ENCODE measurements at places on chromosomes 13 and 19. TPM values are rescaled to one million over a fixed set of nuclear protein-coding genes. Genes with fewer than 3 reads are reported as not detected.

DNA sequence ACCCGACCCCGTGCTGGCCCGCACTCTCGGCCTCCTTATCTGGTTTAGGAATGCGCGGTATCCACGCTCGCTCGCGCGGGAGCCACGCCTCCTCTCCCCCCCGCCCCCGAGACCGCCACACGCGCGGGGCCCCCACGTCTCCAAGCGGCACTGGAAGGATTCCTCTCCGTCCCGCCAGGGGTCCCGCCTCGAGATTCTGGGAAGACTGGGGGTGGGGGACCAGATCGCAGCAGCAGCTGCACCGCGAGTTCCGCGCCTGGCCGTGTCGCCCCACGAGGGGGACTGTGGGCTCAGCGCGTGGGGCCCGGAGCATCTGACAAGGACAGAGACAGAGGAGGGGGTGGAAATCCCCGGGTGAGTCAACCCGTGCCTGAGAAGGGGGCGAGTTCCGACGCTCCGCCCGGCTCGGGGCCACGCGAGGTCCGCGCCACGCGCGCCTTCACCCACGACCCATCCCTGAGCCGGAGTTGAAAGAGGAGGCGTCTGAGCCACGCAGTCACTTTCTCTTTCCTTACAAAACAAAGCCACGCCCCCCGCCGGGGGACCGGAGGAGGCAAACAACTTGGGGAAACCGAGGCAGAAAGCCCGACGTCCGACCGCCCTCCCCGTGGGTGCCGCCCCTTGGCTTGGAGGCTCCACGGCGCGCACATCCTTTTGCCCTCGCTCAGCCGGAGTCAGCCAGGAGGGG, 814 bp downstream of the S1PR2 start:
- peaks cover 10% of the 10 kb centered on the region for H3K4me1 ChIP-seq
- no peaks in the 10 kb centered on the region for H3K36me3 ChIP-seq
- peak; percentile 69 for DNase-seq
- no peaks in the 10 kb centered on the region for H3K27me3 ChIP-seq
- peak overlapping the region; percentile 72 for H3K4me3 ChIP-seq
- no peak overlapping the region for H3K27ac ChIP-seq

DNA sequence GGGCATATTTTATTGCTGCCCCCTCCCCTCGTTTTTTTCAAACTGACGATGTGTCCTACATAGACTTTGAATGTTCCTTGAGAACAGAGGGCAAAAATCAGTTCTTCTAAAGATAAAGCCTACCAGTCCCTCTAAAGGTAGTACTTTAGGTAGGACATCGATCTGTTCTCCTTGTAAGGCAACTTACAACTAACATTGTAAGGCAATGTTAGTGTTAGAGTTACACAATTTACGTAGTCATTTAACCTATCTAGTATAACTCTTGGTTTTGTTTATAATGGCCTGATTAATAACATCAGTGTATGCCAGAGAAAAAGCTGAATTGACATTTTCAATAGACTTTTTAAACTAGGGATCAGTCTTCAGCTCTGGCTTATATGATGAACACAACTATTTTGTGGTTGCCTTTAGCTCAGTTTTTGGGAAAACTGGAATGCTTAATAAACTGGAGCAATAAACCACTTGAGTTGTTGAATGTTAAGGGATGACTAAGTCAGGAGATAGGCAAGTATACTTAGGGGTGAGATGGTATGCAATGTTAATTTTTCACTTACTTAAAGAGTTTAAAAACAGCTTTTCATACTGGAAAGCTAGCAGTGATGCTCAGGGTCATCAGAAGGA, 2.2 kb downstream of the NDFIP2 start:
- H3K4me1 ChIP-seq = peaks cover 12% of the 10 kb centered on the region
- peak overlapping the region; percentile 39 for H3K4me3 ChIP-seq
- H3K27ac ChIP-seq = peak overlapping the region; percentile 73
- DNase-seq = no peak
- peaks cover 19% of the 10 kb centered on the region for H3K27me3 ChIP-seq
- H3K36me3 ChIP-seq = no peaks in the 10 kb centered on the region

- H3K4me1 ChIP-seq = peaks cover 24% of the 10 kb centered on the region
- no peaks in the 10 kb centered on the region for H3K36me3 ChIP-seq
- no peak for DNase-seq
- H3K27me3 ChIP-seq = no peaks in the 10 kb centered on the region
- no peak overlapping the region for H3K4me3 ChIP-seq
- no peak overlapping the region for H3K27ac ChIP-seq
Measured at GRCh38 chr19:30249911-30250310, 122.3 kb upstream of the ZNF536 start.

Gene SLC25A41
- 0.35 TPM for total RNA-seq

Gene LRRC63
- total RNA-seq = not detected

Gene ANGPTL8
- not detected for total RNA-seq

Gene HIPK4
- total RNA-seq = 0.31 TPM

Gene SMIM24
- 2.8 TPM for total RNA-seq

GRCh38 chr13:41302743-41303142, 8.3 kb upstream of the NAA16 start:
- DNase-seq = no peak
- no peak overlapping the region for H3K4me3 ChIP-seq
- H3K36me3 ChIP-seq = no peaks in the 10 kb centered on the region

DNA sequence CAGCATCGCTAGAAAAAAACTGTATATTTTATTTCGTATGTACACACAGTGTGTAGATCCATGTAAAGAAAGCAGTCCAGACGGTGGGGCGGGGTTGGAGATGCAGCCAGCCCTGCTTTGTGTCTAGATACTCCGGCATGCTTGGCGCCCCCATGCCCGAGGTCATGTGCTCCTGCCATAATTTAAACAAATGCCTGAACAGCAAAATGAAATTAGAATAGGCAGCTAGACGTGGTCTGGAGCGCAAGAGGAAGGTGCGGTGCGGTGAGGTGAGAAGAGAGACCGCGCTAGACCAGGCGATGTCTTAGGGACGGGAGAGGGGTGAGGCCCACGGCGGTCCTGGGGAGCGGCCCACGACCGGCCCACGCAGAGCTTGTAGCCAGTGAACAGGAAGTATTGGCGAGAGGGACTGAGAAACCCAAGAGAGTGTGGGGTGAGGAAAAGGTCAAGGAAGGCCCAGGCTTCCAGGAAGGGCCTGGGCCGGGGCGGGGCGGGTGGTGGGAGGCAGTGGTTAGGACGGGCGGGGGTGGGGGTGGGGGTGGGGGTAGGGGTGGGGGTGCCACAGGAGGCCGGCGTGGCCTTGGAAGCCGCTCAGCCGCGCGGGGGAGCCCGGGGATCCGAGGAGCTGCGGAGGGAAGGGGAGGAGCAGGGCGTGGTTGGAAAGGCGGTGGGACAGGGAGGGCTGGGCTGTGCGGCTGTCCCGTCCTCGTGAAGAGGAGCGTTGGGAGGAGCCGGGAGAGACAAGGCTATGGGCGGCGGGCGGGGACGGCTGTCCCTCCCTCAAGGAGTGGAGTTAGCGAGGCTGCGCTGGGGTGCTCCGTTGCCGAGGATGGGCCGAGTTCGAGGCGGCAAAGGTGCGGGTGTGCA, 254.7 kb upstream of the SGCG start:
- H3K4me1 ChIP-seq = peaks cover 24% of the 10 kb centered on the region
- peaks cover 9% of the 10 kb centered on the region for H3K27me3 ChIP-seq
- peak overlapping the region; percentile 66 for H3K4me3 ChIP-seq
- no peak overlapping the region for H3K27ac ChIP-seq

GRCh38 chr13:76904507-76904906, 18.3 kb upstream of the KCTD12 start:
- H3K27me3 ChIP-seq = no peaks in the 10 kb centered on the region
- DNase-seq = no peak
- no peak overlapping the region for H3K27ac ChIP-seq

Gene CFD
- total RNA-seq = 1.7 TPM

Gene ADGRE3
- not detected for total RNA-seq

Gene PIAS4
- total RNA-seq = 45.5 TPM

Gene IL4I1
- total RNA-seq = 1.4 TPM

- H3K27me3 ChIP-seq = no peaks in the 10 kb centered on the region
- H3K4me1 ChIP-seq = peaks cover 18% of the 10 kb centered on the region
- no peak overlapping the region for H3K4me3 ChIP-seq
Measured at GRCh38 chr19:38843175-38843758, 6.5 kb downstream of the HNRNPL start.

Gene PTH2
- 1.7 TPM for total RNA-seq

- H3K27me3 ChIP-seq = no peaks in the 10 kb centered on the region
- H3K4me3 ChIP-seq = no peak overlapping the region
- no peak for DNase-seq
- H3K27ac ChIP-seq = 0 out of 2 replicates have a peak overlapping the region, but pooled peaks have one; percentile 69
- H3K4me1 ChIP-seq = peaks cover 51% of the 10 kb centered on the region
Measured at GRCh38 chr19:28294395-28294794, 918.6 kb downstream of the UQCRFS1 start.

Gene CYP2S1
- 173 TPM for total RNA-seq

DNA sequence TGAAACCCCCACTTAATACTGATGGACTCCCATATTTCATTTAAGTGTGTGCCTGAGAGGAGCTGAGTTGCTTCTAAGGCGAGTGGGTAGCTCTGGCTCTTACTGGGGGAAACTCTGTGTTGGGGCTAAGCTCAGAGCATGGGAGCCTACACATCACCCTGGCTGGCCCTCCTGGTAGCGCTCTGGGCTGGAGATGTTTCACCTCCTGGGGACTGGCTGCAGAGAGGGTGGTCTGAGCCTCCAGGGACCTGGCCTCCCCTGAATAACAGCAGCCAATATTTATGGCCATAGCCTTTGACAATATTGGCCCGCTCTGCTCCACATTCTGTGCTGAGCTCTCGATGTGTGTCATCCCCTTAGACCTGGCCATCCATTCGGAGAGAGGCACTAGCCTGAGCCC, 316.5 kb downstream of the ZNF536 start:
- peaks cover 83% of the 10 kb centered on the region for H3K4me1 ChIP-seq
- no peaks in the 10 kb centered on the region for H3K36me3 ChIP-seq
- H3K27me3 ChIP-seq = no peaks in the 10 kb centered on the region
- no peak overlapping the region for H3K4me3 ChIP-seq
- DNase-seq = no peak

Gene CNFN
- 9.6 TPM for total RNA-seq

GRCh38 chr13:24624801-24625231, 55.4 kb upstream of the ATP12A start:
- DNase-seq = no peak
- no peaks in the 10 kb centered on the region for H3K27me3 ChIP-seq
- no peak overlapping the region for H3K4me3 ChIP-seq
- H3K27ac ChIP-seq = no peak overlapping the region
- no peaks in the 10 kb centered on the region for H3K36me3 ChIP-seq
- H3K4me1 ChIP-seq = peaks cover 29% of the 10 kb centered on the region

- peaks cover under 1% of the 10 kb centered on the region for H3K27me3 ChIP-seq
- peaks cover 34% of the 10 kb centered on the region for H3K4me1 ChIP-seq
- H3K4me3 ChIP-seq = no peak overlapping the region
- H3K27ac ChIP-seq = no peak overlapping the region
- DNase-seq = no peak
Measured at GRCh38 chr13:110299283-110299840, 7.6 kb downstream of the COL4A1 start.

GRCh38 chr19:35199481-35199880, 29.1 kb downstream of the FAM187B start:
- no peak for DNase-seq
- peaks cover 10% of the 10 kb centered on the region for H3K27me3 ChIP-seq
- peaks cover 54% of the 10 kb centered on the region for H3K4me1 ChIP-seq
- no peaks in the 10 kb centered on the region for H3K36me3 ChIP-seq
- H3K27ac ChIP-seq = no peak overlapping the region

Gene B9D2
- 6.3 TPM for total RNA-seq

GRCh38 chr19:3213159-3213558, 11.3 kb upstream of the CELF5 start:
- no peak for DNase-seq
- H3K4me3 ChIP-seq = no peak overlapping the region
- H3K27ac ChIP-seq = no peak overlapping the region
- peaks cover 3% of the 10 kb centered on the region for H3K4me1 ChIP-seq

DNA sequence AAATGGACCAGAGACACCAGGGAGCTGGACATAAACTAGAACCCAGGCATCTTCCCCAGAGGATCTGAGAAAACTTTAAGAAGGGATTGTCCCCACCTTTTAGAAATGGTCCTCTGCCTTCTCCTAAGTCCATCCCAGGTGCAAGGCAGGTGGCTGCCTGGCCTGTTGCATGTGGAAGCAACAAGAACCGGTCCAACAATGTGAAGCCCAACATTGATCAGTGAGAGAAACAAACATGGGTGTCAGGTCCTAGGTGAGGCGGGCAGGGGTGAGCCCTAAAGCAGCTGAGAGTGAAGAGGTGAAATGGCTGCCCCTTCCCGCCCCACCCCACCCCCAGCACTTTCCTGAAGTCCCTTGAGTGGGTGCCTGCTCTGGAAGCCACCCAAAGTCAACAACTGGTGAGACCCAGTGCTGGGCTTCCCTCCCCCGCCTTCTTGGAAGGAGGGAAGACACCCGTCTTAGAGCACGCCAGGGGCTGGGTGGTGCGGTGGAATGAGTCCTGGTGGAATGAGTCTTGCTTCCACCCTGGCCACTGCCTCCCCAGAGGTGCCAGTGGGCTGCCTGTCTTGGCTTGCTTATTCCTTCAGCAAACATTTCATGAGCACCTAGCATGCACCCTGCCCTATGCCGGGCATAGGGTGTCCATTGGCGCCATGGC, 1.7 kb downstream of the AP1M1 start:
- H3K36me3 ChIP-seq = no peaks in the 10 kb centered on the region
- no peak overlapping the region for H3K27ac ChIP-seq
- DNase-seq = no peak
- no peaks in the 10 kb centered on the region for H3K27me3 ChIP-seq
- H3K4me1 ChIP-seq = peaks cover 12% of the 10 kb centered on the region

GRCh38 chr19:45676851-45677263, 8.8 kb downstream of the GIPR start:
- H3K4me1 ChIP-seq = peaks cover 16% of the 10 kb centered on the region
- H3K36me3 ChIP-seq = no peaks in the 10 kb centered on the region
- H3K4me3 ChIP-seq = peak overlapping the region; percentile 83
- no peak overlapping the region for H3K27ac ChIP-seq

Gene TTC9B
- not detected for total RNA-seq

Gene EXOC3L2
- total RNA-seq = 2.7 TPM

DNA sequence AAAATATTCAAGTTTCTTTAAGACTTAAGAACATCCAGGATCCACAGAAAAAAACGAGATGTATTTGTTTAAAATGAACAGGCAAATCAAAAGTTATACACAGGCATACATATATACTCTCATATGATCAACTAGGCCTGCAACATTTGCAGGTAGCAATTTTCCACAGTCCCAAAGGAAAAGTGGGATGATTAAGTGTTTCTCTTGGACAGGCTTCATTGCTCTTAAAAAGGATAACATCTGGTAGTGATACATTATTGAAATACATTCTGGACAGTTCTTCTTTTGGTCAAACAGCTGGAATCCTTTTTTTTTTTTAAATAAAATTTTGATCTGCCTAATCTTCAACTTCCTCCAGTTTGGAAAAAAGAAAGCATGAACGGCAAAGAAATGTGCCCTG, 114.8 kb upstream of the TDRD3 start:
- H3K4me3 ChIP-seq = no peak overlapping the region
- 0 out of 2 replicates have a peak overlapping the region, but pooled peaks have one; percentile 28 for H3K27ac ChIP-seq
- H3K36me3 ChIP-seq = peaks cover 8% of the 10 kb centered on the region
- peaks cover 29% of the 10 kb centered on the region for H3K4me1 ChIP-seq
- DNase-seq = no peak
- no peaks in the 10 kb centered on the region for H3K27me3 ChIP-seq

Gene KLC3
- 6.5 TPM for total RNA-seq

Data from WTC11 (cell line).